Umbilical cord (tissue), 2 donors: ENCODE measurements at places on chromosomes 6 and 20. TPM values are rescaled to one million over a fixed set of nuclear protein-coding genes. Genes with fewer than 3 reads are reported as not detected.

ULBP3 gene
- not detected for total RNA-seq

- DNase-seq: no peak
Measured at GRCh38 chr6:109381061-109381746, 1.1 kb downstream of the CD164 start.

DNA sequence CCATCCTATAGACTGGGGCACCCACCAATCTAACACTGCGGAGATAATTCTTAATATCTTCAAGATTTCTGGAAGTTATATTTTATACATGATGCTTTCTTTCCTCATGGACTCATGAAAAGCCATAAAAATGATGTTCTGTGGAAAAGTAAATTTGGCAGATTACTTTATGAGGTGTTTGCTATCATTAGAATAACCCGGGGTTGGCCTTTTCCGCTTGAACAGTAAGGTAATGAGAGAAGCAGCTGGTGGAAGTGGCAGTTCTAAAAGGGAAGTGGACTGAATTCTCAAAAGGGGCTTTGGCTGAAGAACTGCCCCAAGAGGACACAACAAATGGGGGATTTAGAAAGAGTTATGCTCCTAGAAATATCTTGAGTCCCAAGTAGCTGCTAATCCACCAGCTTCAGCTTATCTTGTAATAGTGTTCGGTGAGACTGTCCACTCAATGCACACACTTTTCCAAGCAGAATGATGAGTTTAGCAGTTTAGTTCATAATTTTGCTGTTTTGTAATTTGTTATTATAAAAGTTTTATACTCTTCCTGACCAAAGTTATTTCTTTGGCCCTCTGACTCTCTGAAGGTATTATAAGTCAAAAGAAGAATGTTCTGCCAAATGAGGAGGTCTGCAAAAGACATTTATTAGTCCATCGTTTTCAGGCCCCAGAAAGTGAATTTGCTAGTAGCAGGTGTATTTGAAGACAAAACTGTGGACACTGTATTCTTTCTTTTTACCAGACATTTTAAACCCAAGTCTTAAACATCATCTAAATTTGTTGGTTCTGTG, 2.9 kb downstream of the ISM1 start:
- DNase-seq: no peak

GRCh38 chr6:75550544-75551167, 51.0 kb upstream of the SENP6 start:
- DNase-seq: no peak

DNA sequence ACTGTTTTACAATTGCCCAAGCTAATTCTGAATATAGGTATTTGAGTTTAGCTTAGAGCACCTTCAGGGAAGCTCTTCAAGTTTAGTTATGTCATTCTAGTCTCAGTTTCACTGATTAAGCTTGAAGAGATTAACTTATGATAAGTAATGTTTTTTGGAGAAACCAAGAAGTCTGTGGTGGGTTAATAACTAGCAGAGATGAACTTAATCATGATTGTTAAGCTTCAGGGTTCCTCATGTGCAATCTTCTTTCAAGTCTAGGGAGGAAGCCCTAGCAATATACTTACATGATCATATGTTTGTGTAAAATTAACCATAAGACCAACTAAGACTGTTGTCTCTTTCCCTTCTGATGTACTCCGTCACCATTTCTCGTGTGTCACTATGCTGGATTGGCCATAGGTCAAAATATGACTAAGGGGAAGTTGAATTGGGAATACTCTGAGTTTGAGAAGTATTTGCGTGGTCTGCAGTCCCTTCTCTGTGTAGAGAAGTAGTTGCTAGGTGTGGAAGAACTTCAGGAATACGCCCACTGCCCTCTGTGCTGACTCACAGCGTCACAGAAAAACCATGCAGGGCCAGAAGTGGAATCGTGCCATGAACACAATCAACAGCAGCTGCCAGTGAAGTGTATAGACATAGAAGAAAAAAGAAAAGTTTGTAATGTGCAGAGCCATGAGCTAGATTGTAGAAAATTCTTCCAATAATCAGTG, 88.3 kb downstream of the SH3BGRL2 start:
- DNase-seq: no peak

GRCh38 chr20:59247731-59248684, 52.4 kb upstream of the EDN3 start:
- DNase-seq: no peak

SNAP91 gene
- 0.72 TPM for total RNA-seq

ADAT2 gene
- 3.4 TPM for total RNA-seq
